ENCODE measurements at places on chromosomes 1 and 21.

DNA sequence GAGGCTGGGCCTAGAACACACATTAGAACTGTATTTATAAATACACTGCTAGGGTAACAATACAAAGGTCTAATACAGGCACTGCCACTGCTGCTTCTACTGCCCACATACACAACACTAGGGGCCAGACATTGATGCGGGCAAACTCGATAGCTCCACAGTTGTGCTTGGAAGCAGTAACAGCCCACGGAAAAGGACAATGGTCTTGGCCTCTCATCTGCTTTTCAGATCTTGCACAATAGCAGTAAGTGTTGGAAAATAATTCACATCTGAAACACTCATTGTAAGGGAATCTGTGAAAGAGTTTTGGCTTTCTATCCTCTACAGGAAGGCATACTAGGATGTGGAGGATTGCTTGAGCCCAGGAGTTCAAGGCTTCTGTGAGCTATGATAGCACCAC is 6.9 kb upstream of the SPOCD1 start:
- DNase-seq, result no peak

- DNase-seq, result no peak
Observed at GRCh38 chr1:18160290-18160942, 52.8 kb downstream of the IGSF21 start.

DNA sequence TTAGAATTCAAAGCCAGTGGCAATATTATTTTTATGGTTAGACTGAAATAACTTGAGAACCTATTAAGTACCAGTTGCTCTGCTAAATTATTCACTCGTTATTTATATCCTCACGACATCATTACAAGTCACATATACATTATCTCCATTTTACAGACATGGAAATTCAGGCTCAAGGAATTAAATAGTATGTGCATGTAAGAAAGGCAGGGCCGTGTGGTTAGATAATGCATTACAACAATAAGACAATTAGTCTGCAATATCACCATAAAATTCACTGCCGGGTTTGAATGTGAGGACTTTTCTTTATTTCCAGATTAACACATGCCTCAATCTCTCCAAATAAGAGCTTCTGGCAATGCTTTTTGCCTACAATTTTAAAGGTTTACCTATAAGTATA is 523.4 kb downstream of the PTBP2 start:
- DNase-seq, result no peak

DNA sequence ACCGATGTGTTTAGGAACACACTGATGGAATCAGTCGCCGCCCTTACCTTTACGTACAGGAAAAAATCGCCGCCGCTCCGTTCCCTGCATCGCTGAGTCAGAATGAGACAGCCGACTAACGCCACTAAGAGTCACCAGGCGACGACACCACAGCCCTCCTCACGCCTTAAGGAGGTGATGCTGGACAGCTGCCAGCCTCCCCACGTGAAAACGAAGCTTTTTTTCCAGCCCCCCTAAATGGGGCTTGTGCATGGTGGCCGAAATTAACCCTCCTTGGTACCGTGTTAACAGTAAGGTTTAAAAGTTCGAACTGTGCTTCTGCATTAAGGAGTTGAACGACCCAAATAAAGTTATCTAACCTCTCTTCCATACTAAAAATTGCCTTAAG is 511 bp downstream of the DNTTIP2 start:
- peak; percentile 14 for DNase-seq

GRCh38 chr1:24558902-24559791 is 3.3 kb downstream of the NCMAP start:
- peak; percentile 44 for DNase-seq

GRCh38 chr1:222995620-222996309 is 147.3 kb downstream of the TLR5 start:
- DNase-seq, result no peak

DNA sequence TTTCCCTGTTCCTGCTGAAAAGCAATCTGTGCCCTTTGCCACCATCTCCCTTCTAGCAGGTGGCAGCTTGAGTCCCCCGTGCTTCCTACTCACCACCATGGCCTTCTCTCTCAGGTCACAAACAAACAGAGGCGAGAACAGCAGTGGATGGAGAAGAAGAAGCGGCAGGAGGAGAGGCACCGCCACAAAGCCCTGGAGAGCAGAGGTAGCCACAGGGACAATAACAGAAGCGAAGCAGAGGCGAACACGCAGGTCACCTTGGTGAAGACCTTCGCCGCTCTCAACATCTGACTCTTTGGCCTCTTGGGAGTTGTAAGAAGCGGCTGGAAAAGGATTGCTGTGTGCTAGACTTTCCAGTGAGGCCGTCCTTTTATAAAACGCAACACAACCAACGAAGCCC is 16.0 kb downstream of the PLA2G2E start:
- DNase-seq, result no peak

DNA sequence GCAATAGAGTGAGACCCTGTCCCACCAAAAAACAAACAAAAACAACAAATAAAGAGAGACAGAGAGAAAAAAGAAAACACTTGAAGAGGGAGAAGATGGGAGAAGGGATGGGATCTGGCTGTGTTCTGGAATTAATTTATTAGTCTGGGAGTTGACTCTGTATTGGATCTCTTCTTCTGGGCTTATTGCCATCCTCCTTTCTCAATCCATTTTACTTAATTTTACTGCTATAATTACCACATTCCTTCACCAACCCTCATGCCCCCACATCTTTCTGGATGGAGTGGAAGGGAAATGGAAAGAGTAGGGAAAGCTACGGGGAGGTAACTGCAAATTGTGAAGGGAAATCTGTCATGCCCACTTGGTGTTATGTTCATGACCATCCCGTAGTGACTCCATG is 42.9 kb downstream of the FMN2 start:
- DNase-seq, result no peak

DNA sequence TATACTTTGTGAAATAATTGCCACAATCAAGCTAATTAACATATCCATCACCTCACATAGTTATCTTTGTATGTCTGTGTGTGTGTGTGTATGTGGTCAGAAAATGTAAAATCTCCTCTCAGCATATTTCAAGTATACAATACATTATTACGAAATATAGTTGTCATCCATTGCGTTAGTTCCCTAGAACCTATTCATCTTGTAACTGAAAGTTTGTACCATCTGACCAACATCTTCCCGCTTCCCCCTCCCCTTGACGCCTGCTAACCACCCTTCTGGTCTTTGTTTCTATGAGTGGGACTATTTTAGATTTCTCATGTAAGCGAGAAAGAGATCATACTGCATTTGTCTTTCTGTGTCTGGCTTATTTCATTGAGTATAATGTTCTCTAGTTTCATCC is 455.3 kb downstream of the KCNT2 start:
- no peak for DNase-seq

GRCh38 chr21:45187646-45188045 is 100.0 kb downstream of the POFUT2 start:
- DNase-seq, result no peak

DNA sequence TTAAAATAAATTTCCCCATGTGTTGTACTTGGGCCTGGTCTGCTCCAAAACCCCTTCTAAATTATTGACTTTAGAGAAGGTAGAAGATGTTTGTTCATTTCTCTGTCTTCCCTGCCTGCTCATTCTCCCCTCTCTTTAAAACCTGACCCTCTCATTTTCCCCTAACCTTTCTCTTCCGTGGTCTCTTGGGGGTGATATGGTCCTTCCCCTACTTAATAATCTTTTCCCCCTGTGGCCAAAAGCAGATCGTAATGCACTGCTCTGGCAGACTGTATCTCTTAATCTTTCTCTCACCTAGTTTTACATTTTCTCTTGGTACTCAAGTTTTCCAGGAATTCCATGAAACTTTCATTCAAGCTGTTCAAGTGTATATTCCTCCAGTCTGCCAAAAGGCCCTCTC is 301.7 kb downstream of the TTLL7 start:
- DNase-seq, result no peak

- DNase-seq, result no peak
Observed at GRCh38 chr1:239253032-239253431, 133.3 kb upstream of the CHRM3 start.

- DNase-seq, result no peak
Observed at GRCh38 chr1:204348242-204348641, 11.5 kb downstream of the PLEKHA6 start.

GRCh38 chr1:229819091-229819490 is 193.0 kb downstream of the URB2 start:
- DNase-seq, result no peak

DNA sequence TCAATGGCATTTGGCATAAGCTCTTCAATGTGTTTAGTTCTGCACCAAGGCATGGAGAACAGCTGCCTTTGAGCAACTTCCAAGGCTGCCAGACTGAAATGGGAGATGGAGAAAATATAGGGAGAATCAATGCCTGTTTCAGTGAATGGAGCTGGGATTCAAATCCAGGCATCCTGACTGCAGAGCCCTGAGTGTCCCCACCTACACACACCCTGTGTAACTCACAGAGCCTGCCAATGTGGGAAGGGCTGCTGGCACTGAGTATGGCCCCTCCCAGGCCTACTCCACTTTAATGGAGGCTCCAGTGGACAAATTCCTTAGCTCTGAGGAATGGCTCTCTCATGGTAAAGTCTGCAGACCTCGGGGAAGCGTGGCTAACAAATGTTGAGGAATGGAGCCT is 145.6 kb upstream of the TNR start:
- no peak for DNase-seq

- DNase-seq, result peak; percentile 31
Observed at GRCh38 chr1:118247593-118247992, 62.6 kb upstream of the SPAG17 start.

GRCh38 chr1:112575154-112575804 is 43.7 kb downstream of the ST7L start:
- DNase-seq, result no peak

DNA sequence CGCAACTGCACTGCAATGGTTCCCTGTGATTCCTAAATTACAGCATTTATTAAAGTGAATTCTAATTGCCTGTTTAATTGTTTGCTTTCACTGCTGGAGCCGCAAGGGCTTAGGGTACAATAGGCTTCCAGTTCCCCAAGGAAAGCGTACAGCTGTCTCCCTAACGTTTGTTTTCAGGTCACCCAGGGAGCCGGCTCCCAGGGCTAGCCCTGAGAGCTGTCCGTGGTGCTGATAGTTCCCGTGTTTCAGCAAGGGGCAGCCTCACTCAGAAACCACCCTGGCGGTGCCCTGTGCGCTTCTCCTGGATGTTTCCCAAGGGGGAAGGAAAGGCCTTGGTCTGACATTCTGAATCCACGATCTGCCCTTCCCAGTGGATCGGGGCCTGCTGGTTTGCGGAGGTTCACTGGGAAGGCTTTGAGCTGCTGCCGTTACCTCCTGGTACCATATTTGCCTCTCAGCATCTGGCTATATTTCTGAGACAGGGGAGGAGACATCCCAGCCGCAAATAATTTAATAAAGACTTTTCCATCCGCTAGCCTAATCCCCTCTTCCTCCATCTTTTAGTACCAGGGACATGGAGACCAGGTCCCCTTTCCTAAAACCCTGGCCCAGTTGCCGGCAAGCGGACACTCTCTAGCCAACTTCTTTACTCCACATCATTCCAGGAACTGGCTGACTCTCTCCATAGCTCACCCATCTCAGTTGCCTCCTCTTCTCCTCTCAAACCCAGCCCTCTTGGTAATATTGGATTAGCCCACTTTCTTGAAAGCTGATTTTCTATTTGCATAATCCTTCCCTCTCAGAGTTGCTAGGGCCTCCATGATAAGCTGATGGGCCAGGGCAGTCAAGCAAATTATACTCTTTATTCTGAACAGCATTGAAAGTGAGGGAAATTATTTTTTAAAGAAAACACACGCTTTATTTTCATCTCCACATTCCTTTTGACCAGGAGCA is 149.0 kb downstream of the IGSF21 start:
- peak; percentile 56 for DNase-seq

GRCh38 chr1:17200756-17201155 is 4.2 kb upstream of the PADI1 start:
- DNase-seq, result no peak

GRCh38 chr1:92037400-92037799 is 7.6 kb downstream of the EPHX4 start:
- no peak for DNase-seq

- DNase-seq, result no peak
Observed at GRCh38 chr1:8213676-8214075, 104.2 kb upstream of the SLC45A1 start.

GRCh38 chr1:78222225-78222959 is 176.6 kb downstream of the GIPC2 start:
- DNase-seq, result no peak

- DNase-seq, result peak; percentile 61
Observed at GRCh38 chr1:966704-967300, 520 bp downstream of the PLEKHN1 start.

DNA sequence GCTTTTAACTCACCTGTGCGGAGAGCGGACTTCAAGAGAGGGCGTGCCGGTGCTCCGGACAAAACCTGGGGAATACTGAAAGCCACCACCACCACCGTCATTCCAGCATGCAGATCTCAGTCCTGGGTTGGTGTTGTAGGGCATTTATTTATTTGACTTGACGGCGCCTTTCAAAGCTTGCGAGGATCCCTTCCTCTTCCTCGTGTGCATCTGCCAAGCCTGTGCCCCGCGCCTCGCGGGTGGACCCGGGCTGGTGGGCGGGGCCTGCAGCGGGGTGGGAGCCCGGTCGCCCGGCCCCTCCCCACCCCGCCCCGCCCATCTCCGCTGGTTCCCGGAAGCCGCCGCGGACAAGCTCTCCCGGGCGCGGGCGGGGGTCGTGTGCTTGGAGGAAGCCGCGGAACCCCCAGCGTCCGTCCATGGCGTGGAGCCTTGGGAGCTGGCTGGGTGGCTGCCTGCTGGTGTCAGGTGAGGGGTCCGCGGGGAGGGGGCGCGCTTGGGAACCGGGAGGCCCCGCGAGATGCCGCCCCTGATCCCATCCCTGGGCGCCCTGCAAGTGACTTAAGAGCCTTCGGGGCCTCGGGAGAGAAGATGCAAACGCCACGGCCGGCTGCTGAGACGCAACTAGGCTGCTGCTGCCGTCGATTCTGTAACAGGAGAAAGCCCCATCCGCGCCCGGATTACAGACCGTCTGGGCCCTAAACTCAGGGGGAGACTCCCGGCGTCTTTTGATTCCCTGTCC is at the start of gene IL10RB:
TSS of gene IL10RB (plus strand) at position 318 of the 739 bp plus-strand sequence. CDS start at position 417, 99 bp downstream.
- DNase-seq, result peak; percentile 79

GRCh38 chr1:214074477-214074876 is 86.7 kb downstream of the PROX1 start:
- DNase-seq, result no peak

GRCh38 chr1:61160526-61160925 is 78.2 kb downstream of the NFIA start:
- no peak for DNase-seq

DNA sequence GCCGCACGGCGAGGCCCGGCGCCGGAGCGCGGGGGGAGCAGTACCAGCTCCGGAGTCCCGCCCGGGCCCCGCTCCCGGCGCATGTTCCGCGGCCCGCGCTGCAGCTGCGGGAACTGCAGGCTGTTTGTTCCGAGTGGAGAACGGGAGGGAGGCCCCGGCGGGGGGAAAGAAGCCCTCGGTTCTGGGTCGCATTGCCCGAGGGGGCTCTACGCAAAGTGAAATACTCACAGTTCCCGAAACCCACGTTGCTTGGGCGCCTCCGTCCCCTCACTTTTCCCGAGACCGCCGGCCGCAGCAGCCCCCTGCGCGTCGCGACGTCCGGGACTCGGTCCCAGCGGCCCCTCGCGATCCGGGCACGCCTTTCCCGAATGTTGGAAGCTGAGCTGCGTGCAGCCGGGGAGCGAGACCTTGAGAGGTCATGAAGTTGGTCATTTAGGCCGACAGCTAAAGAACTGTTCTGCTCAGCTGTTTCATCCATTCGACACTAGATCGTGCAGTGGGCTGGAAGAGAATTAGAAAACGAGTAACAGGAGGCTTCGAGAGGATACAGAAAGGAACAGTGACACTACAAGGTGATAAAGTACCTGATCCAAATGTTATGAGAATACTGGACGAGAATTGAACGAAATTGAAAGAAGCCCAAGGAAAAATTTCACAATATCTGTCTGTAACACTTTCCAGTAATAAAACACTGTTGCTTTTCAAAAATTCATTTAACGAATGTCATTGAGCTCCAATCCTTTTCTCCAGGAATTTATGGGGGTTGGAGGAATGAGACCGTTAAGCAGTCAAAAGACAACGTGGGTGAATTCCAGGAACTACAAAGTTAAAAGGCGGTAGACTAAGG is 657 bp upstream of the LIN9 start:
- no peak for DNase-seq

Data from WERI-Rb-1 (cell line).